PC-3 (cell line): ENCODE measurements at places on chromosomes 6 and 20.

DNA sequence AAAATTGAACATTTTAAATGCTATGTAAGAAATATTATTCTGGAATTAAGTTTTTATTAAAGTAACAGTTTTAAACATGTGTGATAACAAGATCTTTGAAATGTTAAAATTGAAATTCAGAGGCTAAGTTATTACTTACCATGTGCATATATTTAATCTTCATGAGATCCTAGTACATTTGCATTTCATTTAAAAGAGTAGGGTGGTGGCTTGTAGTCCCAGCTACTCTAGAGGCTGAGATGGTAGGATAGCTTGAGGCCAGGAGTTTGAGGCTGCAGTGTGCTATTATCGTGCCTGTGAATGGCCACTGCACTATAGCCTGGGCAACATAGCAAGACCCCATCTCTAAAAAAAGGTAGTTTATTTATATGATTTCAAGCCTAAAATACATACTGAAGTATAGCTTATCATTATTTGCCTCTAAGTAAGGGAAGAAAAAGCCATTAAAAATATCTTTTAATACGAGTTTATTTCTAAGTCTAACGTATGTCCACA is 3.0 kb downstream of the CCR6 start:
- DNase-seq = no peak

DNA sequence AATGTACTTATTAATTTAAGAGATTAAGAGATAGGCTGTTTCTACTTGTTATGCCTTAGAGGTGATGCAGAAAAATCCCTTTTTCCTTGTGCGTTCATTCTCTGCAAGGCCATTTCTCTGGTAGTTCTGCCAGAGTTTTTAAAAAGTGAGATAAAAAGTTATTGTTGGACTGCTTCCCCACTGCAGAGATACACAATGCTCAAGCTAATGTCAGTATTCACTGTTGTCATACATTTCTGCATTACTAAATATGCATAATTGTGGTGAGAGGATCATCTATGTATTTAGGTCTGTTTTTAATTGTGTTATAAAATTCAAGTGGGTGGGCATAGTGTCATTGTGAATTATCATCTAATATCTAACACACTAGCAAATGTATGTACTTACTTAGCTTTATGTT is 600.4 kb downstream of the HTR1B start:
- DNase-seq = no peak

DNA sequence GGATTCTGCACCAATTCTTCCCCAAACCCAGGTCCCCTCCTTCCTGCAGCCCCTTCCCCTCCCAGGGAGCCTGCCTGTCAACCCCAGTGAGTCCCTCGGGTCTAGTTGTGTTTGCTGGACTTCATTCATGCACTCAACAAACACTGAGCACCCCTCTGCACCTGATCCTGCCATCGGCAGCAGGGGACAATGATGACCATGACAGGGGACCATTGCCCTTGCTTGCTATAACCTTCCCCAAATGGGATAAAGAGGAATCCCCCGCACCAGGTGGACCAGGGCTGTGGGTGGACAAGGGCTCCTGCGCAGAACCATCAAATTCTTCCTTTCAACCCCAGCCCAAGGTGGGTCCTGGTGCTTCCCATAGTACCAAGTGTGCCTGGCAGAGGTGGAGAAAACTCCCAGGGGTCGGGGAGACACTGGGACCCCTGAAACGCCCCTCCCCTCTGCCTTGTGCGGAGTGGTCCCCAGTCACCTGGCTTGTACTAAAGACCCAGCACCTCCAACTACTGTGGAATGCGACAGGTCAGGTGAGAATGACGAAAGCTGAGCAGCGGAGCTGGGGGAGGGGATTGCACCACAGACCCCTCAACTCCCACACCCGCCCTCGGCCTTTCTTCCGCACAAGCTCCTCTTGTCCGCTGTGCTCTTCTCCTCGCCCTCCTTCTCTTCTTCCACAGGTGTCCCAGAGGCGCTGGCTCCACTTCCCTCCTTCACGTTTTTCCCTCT is 119.9 kb upstream of the ZNF217 start:
- no peak for DNase-seq

GRCh38 chr20:62428396-62429295 is 1.3 kb upstream of the RBBP8NL start:
- DNase-seq = no peak

DNA sequence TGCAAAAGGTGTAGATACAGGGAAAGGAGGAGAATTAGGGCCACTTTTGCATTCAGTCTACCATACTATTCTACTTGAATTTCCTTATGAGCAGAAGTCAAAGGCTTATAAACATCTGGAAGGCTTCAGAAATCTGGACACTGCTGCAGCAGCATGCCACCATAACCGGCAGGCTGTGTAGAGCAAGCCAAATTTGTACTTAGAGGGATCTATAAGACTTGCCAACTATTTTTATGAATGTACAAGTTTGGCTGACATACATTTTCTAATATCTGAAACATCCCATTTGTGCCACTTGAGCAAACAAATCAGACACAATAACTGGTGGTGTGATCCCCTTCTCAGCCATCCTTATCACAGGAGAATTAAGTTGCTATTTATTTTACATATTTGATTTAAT is 14.0 kb upstream of the PLCB1 start:
- no peak for DNase-seq

GRCh38 chr6:67129780-67130179 is 1422.8 kb upstream of the EYS start:
- no peak for DNase-seq

DNA sequence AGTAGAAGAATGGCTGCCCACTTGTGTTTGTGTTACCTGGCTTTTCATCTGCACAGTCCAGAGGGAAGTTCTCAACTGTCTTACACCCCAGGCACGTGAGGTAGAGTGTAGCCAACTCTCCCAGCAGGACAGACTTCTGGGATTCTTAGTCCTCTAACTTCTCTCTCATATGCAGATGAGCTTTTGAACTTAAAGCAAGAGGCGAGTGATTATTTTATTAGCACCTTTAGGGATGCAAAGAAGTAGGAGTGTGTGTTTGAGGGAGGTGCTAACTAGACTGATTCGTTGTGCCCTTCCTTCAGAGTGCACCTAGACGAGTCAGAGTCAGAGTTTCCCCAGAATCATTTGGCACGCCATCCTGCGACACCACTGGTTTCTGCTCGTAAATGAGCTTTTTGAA is 10.8 kb downstream of the CDYL start:
- DNase-seq = no peak

DNA sequence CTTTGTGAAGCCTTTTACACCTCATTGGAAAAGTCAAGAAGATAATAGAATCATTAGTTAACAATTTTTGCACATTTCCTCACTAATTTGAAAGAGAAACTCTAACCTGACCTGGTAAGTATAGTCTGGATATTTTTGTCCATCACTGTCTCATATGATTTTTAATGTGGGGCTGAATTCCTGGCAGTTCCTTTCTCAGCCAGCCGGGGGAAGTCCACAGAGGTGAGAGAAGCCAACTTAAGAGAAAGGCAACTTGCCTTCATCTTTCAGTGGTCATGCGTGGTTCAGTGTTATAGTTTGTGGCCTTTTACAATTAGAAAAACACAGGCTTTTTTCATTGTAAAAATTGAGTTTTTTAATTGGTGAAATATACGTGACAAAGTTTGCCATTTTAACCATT is 80.6 kb downstream of the CDYL start:
- DNase-seq = no peak

DNA sequence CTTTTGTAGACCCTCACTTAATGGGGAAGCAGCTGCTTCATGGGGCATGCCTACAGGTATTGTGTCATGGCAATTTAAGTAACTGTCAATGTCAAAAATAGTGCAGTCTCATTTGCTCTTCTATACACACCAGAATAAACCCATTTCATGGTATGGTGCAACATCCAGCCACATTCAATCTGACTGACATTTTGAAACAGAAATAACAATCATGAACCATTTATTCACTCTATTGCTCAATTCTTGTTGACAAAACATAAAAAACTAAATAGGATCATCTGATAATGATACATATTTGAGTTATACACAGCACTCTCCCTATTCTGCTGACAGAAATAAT is 122.9 kb downstream of the MAP7 start:
- DNase-seq = no peak

GRCh38 chr6:152453421-152453820 is 183.7 kb downstream of the SYNE1 start:
- no peak for DNase-seq

- DNase-seq = no peak
Measured at GRCh38 chr6:34182751-34183531, 37.1 kb upstream of the GRM4 start.

DNA sequence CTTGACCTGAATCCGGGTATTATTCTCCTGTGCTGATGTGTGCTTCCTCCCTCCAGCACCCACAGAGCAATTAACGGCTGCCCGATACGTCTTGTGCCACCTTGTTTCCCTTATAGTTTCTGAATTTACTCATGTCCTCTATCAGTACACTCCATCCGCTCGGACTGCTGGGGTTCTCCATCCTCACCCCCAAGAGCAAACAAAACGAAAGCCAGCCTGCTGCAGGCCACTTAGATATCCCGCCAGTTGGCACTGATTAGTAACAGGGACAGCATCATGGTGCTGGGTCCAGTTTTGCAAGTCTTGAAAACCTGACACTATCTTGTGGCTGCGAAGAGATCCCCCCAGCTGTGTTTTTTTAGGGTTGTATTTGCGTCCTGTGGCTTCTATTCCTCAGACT is 71.8 kb downstream of the SSR1 start:
- no peak for DNase-seq

- DNase-seq = no peak
Measured at GRCh38 chr20:1844325-1845162, 50.7 kb upstream of the SIRPA start.

GRCh38 chr6:162364488-162364887 is 363.1 kb downstream of the PRKN start:
- no peak for DNase-seq

DNA sequence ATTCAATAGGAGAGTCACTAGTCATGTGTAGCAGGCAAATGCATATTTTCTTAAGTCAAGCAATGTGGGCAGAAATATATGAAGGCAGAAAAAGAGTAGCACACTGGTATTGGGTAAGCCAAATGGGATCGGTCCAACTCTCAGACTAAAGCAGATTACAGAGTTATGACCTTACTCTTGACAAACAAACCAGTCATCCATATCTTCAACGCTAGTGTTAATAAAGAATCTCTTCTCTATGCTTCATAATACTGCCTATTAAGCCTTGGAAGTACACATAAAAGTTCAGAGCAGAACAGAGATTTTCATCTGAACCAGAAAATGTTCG is 320.2 kb upstream of the JARID2 start:
- DNase-seq = peak; percentile 56

GRCh38 chr6:106181664-106182418 is 95.7 kb downstream of the PRDM1 start:
- peak; percentile 81 for DNase-seq

- no peak for DNase-seq
Measured at GRCh38 chr20:40688129-40689099, 622 bp downstream of the MAFB start.

GRCh38 chr6:87241304-87241703 is 81.1 kb upstream of the SMIM8 start:
- no peak for DNase-seq

GRCh38 chr6:93787841-93788240 is 368.5 kb upstream of the EPHA7 start:
- DNase-seq = peak; percentile 18

DNA sequence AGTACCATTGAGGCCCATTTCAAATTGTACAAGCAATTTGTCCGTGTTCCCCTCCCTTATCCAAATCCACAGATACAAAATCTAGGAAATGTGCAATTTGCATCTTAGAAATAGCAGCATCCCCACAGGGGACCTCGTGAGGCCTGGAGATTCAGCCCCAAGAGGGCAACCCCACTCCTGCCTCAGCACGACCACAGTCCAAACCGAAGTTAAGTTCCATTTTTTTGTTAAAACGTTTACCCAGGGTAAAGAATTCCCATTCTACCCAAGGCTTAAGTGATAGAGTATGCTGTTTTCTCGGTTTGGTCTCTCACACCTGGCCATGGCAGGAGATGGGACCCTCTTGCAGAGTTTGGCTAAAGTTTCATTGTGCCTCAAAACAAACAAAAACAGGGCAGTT is 41.2 kb downstream of the PLCG1 start:
- no peak for DNase-seq

GRCh38 chr20:10551732-10552724 is 116.9 kb downstream of the SLX4IP start:
- no peak for DNase-seq

DNA sequence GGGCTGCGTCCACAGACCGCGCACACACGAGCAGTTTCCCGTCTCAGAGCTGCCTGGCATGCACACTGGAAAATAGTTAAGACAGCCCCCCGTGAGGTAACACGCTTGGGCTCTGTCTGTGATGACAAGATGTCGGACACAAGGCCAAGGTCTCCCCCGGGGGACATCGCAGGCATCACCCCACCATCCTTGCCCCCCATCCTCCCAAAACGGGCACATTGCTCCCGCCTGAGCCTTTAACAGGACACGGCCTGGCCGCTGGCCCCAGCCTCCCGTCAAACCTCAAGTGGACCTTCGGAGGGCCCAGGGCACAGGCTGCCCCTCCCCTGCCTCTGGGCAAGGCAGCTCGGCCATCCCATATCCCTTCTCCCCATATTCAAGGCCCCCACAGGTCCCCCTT is 5.6 kb downstream of the KCNQ2 start:
- no peak for DNase-seq

- DNase-seq = peak; percentile 38
Measured at GRCh38 chr6:85670573-85670972, 27.9 kb upstream of the SYNCRIP start.

GRCh38 chr6:84825461-84825860 is 61.1 kb upstream of the TBX18 start:
- DNase-seq = peak; percentile 45

- DNase-seq = peak; percentile 95
Measured at GRCh38 chr20:10863337-10864060, 189.7 kb upstream of the JAG1 start.

- no peak for DNase-seq
Measured at GRCh38 chr20:62980380-62980960, 26.3 kb downstream of the BHLHE23 start.

- DNase-seq = peak; percentile 45
Measured at GRCh38 chr6:21053612-21054011, 519.4 kb downstream of the CDKAL1 start.

GRCh38 chr6:156857573-156857972 is 80.4 kb downstream of the ARID1B start:
- DNase-seq = peak; percentile 36

DNA sequence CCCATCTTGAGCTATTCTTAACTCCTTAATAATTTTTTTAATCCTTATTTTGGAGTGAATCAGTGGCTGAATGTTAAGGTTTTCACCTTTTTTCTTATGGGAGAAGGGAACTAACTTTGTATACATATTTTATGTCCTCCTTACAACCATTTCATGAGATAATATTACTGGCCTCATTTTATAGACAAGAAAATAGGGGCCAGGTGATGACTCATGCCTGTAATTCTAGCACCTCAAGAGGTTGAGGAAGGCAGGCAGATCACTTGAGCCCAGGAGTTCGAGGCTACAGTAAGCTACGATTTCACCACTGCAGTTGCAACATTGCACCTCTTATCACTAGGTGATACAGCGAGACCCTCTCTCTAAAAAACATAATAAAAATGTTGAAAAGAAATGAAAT is 128.7 kb downstream of the TMEM242 start:
- DNase-seq = peak; percentile 19

GRCh38 chr20:60669211-60669610 is 582.9 kb upstream of the CDH4 start:
- DNase-seq = no peak
